GM03348 (cell line): ENCODE measurements at places on chromosomes 3 and 15.

DNA sequence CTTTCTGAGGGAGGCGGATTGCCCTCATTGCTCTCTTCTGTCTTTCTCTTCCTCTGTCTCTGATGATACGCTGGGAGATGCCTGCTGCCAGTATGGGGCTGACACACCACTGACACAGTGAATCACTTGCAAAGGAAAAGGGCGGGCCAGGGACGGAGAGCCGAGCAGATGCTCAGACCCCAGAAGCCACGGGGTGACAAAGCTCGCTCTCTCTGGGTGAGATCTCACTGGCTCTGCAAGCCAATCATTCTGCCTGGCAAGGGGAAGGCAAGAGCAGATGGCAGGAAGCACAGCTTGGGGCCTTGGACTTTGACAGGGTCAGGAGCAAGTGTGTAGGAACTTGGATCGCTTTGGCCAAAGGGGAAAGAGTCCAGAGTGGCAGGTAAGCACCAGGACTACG is 198.7 kb downstream of the NTRK3 start:
- no peak for DNase-seq

GRCh38 chr3:55059027-55059629 is 131.3 kb upstream of the LRTM1 start:
- peak; percentile 51 for DNase-seq

GRCh38 chr3:19573644-19574043 is 360.4 kb downstream of the EFHB start:
- no peak for DNase-seq

DNA sequence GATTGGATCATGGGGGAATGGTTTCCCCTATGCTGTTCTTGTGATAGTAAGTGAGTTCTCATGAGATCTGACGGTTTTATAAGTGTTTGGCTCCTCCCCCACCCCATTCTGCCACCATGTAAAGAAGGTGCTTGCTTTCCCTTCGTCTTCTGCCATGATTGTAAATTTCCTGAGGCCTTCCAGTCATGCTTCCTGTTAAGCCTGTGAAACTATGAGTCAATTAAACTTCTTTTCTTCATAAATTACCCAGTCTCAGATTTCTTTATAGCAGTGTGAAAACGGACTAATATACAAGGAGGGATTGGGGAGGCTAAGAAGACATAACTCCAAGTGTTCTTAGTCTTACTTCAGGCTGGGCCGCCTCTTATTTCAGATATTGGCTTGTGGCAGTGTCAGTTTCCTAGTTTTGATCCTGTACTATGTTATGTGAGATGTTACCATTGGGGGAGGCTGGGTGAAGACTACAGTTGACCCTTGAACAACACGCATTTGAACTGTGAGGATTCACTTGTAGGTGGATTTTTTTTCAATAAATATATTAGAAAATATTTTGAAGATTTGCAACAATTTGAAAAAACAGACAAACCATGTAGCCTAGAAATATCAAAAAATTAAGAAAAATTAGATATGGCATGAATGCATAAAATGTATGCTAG is 44.9 kb downstream of the NMD3 start:
- DNase-seq = no peak

- no peak for DNase-seq
Measured at GRCh38 chr3:87052499-87053260, 61.7 kb upstream of the VGLL3 start.

DNA sequence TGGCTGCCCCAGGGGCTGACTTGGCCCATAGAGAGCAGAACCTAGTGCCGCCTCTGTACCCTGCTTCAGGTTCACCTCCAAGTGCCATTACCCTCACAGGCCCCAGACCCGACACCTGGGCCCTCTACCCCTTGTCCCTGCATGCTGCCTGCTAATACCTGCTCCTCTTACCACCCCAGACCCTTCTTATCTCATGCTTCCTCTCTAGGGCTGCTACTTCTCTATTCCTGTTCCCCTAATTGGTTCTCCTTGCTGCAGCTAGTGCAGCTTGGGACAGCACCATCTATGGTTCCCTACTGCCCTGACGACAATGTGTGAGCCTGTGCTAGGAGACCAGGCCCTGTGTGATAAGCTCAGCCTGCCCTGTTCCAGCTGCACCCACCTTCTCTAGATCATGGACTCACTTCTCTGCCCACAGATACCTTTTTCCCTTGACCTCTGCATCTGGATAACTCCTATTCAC is 15.3 kb downstream of the HDAC11 start:
- no peak for DNase-seq

DNA sequence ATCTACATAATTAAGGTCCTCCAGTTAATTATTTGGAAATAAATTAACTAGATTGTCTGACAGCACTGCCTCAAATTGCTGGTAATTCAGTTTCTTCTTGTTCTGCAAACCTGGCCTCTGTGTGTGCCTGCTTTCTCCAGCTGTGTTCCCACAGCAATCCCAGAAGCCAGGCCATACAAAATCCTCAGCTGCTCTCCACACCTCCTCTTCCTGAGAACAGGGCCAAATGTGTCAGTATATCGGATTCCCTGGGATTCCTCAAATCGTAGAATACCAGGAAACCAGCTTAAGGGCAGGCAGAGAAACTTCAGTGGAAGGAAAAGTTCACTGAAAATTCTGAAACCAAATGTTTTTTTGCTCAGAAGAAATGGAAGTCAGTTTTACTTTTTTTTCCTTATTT is 261.4 kb downstream of the ZMAT3 start:
- no peak for DNase-seq

DNA sequence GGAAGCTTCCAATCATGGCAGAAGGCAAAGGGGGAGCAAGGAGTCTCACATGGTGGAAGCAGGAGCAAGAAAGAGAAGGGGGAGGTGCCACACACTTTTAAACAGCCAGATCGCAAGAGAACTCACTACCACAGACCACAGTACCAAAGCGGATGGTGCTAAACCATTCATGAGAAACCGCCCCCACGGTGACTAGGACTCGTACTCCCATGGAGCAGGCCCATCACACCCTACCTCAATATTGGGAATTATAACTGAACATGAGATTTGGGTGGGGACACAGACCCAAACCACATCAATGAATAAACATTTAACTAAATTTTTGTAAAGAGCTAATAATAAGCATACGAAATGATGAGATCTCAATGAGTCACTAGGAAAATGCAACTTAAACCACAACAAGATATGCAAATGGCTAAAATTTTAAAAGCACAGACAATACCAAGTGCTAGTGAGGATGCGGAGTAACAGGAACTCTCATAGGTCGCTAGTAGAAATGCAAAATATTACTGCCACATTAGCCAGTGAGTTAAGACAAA is 10.0 kb downstream of the MRPS25 start:
- DNase-seq = no peak

- DNase-seq = no peak
Measured at GRCh38 chr3:183583331-183584245, 28.1 kb upstream of the KLHL6 start.

DNA sequence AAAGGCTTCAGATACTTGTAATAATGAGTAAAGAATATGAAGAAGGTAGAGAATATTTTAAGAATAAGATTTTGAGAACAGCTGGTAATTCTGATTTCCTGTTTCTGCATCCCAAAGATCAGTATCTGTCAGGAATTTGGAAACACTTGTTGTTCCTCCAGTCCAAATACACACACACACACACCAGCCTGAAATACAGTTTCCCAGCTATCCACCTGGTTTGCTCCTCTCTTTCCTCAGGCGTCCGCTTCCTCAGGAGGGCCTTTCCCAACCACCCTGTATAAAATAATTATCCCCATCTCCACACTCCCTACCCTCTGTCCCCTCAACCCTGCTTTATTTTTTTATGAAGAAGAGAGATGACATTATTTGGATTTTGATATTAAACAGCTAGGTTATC is 2.0 kb upstream of the FSIP1 start:
- DNase-seq = no peak

- peak; percentile 89 for DNase-seq
Measured at GRCh38 chr15:90885432-90886290, 1.4 kb downstream of the FES start.

- DNase-seq = peak; percentile 37
Measured at GRCh38 chr15:70140543-70141375, 43.0 kb upstream of the TLE3 start.

GRCh38 chr3:188947401-188948280 is 224.1 kb upstream of the TPRG1 start:
- peak; percentile 92 for DNase-seq

DNA sequence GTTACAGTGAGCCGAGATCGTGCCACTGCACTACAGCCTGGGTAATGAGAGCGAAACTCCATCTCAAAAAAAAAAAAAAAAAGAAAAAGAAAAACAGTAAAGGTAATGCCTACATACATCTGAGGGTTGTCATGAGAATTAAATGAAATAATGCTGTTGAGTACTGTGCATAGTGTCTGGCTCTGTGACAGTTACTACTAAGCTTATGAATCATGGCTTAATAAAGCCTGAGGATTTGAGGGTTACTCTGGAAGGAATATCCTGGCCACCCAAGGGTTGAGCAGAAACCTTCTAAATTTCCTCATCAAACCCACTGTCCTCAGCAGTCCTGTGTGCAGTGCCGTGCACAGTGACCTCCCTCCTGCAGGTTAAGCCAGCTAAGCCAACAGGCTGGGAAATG is 26.8 kb upstream of the ELP6 start:
- no peak for DNase-seq

DNA sequence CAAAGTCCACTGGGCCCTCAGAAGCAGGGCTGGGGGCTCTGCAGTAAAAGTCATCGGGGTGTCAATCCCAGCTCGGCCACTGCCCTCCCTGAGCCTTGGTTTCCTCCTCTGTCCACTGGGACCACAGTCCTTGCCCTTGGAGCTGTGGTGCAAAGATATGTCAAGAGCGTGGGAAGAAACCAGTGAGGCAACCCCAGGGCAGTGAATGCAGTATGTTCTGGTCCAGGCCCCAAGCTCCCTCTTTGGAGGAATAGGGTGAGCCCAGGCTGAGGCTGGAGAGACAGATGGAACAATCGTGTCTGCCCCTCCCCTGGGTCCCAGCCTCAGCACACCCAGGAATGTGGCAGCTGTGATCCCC is 779 bp downstream of the GRIP2 start:
- no peak for DNase-seq

DNA sequence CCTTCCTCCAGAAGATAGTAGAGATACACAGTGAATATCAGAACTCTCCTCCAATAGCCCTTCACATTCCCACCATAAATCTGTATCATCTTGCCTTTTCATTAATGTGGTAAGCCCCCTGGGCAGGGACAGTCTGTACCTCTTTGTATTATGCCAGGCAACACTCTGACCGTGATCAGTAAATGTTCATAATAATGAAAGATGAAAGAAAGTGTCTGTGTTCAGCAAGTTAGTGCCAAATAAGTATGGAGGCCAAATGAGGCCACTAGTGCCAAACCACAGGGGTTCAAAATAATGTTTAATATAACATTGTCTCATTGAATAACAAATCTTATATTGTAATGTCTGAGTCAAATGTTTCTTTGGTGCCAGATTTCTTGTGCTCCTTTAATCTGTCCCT is 104.3 kb downstream of the CMSS1 start:
- DNase-seq = no peak

- peak; percentile 18 for DNase-seq
Measured at GRCh38 chr3:153215966-153216365, 53.9 kb downstream of the RAP2B start.

DNA sequence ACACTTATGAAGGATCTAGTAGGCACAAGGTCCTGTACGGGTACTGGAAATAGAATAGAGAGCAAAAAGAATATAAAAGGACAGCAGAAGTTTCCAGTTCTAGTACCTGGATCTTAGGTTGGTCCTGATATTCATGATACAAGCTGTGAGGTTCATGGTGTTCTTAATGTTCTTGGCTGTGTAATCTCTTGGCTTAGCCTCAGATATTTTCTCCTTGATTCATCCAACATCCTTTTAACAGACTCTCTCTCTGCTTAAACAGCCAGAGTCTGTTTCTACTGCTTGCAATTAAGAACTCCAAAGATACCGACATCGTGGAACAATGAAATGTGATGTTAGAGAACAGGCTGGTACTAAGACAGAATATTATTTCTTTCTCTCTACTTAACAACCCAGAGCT is 49.9 kb downstream of the CNTN3 start:
- DNase-seq = peak; percentile 27

DNA sequence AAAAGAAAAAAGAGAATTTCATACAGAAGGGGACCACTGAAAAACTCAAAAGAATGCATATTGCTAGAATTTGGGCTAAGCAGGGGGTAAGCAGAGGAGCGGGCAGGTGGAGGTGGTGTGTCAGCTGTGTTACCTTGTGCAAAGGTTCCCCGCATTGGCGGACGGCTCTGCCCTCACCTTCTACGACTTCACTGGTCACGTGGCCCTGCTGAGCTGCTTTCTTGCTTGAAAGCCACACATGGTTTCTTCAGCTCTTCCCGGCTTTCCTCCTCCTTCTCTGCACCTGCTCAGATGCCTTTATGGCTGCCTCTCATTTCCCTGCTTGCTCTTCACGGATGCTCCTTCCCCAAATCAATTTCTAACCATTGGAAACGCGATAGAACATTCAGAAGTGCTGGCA is 30.5 kb downstream of the FAH start:
- DNase-seq = no peak

DNA sequence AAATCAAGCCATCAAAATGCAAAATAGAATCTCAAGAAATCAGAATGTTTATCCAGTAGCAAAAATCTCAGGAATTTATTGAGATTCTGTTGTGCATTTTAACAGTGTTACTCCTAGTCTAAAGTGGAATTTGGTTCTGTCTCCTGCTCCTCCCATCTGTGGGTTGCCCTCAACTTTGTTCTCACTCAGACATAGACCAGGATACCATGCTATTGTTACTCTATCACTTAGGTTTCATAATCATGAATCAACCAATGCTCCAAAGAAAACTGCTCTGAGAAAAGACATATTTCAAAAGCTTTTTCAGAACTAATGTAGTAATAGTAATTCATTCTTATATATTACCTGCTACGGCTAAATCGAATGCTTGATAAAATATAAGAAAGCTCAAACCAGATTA is 274.7 kb downstream of the RBMS3 start:
- peak; percentile 70 for DNase-seq

- DNase-seq = no peak
Measured at GRCh38 chr3:47288966-47289910, 6.5 kb downstream of the KLHL18 start.

DNA sequence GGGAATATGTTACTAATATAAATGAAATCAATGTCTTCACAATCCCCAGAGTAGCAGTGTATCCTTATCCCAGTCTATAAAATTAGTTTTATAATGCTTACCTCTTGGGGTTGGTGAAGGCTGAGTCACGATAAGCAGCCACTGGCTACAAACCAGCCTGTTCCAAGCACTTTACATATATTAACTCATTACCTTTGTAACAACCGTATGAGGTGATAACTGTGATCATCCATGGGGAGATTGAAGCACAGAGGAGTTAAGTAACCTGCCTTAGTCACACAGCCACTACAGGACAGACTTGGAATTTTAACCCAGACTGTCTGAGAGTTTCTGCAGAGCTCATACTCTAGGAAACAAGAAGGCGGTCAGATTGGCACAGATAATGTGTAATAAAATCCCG is 43.3 kb upstream of the MITF start:
- DNase-seq = no peak

DNA sequence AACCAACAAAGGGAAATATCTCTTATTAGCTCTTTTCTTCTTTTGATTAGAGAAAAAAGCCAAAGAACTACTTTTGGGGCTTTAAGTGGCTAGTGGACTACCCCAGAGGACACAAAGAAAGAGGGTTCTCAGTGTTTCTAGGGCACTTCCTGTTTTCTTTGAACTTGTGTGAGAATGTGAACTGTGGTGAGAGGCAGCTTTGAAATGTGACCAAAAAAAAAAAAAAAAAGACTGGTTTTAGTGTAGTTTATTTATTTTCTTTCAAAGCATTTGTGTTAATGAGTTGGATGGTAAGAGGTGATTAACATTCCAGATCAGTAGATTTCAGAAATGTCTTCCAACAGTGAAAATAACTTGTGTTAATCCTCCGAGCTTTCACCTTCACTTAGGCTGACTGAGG is 32.4 kb downstream of the SELENOT start:
- DNase-seq = no peak

GRCh38 chr15:48380198-48380597 is 49.0 kb downstream of the DUT start:
- no peak for DNase-seq
